ENCODE measurements at places on chromosomes 6 and 20. TPM values are rescaled to one million over a fixed set of nuclear protein-coding genes. Genes with fewer than 3 reads are reported as not detected.

The UNC5CL gene
- total RNA-seq, result under 0.01 TPM

The SLA2 gene
- not detected for total RNA-seq

The NRSN1 gene
- total RNA-seq, result not detected

The LRP11 gene
- 24.0 TPM for total RNA-seq

The KIZ gene
- 4.2 TPM for total RNA-seq

The SLC22A2 gene
- total RNA-seq, result not detected

The ANGPT4 gene
- not detected for total RNA-seq

The RIMS4 gene
- not detected for total RNA-seq

The LY6G6C gene
- not detected for total RNA-seq

The EPB41L2 gene
- total RNA-seq, result 164 TPM

The SYCP2 gene
- total RNA-seq, result 0.49 TPM

The C20orf204 gene
- 2.8 TPM for total RNA-seq

The VGLL2 gene
- total RNA-seq, result not detected

The PHACTR1 gene
- total RNA-seq, result 2.7 TPM

The SYNDIG1 gene
- total RNA-seq, result not detected

The DZANK1 gene
- 0.49 TPM for total RNA-seq

The SLC17A4 gene
- not detected for total RNA-seq

The PTPRK gene
- 44.7 TPM for total RNA-seq

The SIRPB2 gene
- 2.8 TPM for total RNA-seq

The TCP11 gene
- not detected for total RNA-seq

The CFAP206 gene
- not detected for total RNA-seq

The CTSZ gene
- total RNA-seq, result 221 TPM

The SPDEF gene
- not detected for total RNA-seq

The MAFB gene
- total RNA-seq, result 3.4 TPM

The LY6G5C gene
- total RNA-seq, result 1.8 TPM

The TRIM10 gene
- total RNA-seq, result not detected

The B4GALT5 gene
- total RNA-seq, result 32.1 TPM

The BMP7 gene
- not detected for total RNA-seq

The RAB44 gene
- under 0.01 TPM for total RNA-seq

The SIRPD gene
- total RNA-seq, result not detected

The HAO1 gene
- not detected for total RNA-seq

The SH3BGRL2 gene
- 33.0 TPM for total RNA-seq

The RNF144B gene
- 63.3 TPM for total RNA-seq

The NFKBIL1 gene
- 27.2 TPM for total RNA-seq

The UST gene
- total RNA-seq, result 0.16 TPM

The OSTM1 gene
- total RNA-seq, result 22.7 TPM

The KCNQ2 gene
- not detected for total RNA-seq

The GRIK2 gene
- total RNA-seq, result 0.13 TPM

The ZNF165 gene
- 0.16 TPM for total RNA-seq

The ID4 gene
- total RNA-seq, result 0.19 TPM

The FOXQ1 gene
- total RNA-seq, result not detected

The STMND1 gene
- not detected for total RNA-seq

The MROH8 gene
- 0.25 TPM for total RNA-seq

The FOXF2 gene
- total RNA-seq, result not detected

The IGF2R gene
- 195 TPM for total RNA-seq

The RNF182 gene
- total RNA-seq, result 0.65 TPM

The EPHA7 gene
- total RNA-seq, result 0.13 TPM

The ARMC2 gene
- 0.65 TPM for total RNA-seq

The EPB41L1 gene
- total RNA-seq, result 3.7 TPM

The BHLHE23 gene
- not detected for total RNA-seq

The PCK1 gene
- not detected for total RNA-seq

The SLC12A5 gene
- total RNA-seq, result 0.81 TPM

Measured in bladder microvascular endothelial cell (primary cell).